ENCODE measurements at places on chromosomes 5 and 9. TPM values are rescaled to one million over a fixed set of nuclear protein-coding genes. Genes with fewer than 3 reads are reported as not detected.

The JMY gene
- 7.8 TPM for total RNA-seq

- DNase-seq = no peak
Observed at GRCh38 chr5:10946050-10946449, 185.0 kb upstream of the DAP start.

DNA sequence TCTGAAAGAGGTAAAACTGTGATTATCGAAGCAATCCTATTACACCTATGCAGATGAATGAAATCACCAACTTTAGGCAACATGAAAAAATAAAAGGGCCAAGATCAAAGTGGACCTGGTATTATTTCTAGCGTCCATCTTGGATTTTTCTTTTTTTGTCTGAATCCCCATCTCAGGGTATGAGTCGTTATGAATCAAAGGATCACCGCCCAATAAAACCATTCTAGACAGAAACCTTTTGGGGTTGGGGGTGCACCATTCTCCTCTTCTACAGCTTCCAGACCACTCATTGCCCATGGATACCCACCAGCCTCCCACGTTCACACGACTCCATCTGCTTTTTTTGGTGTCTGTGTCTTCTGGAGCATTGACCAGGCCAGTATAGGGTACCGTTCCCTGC, 33.4 kb downstream of the MAP1B start:
- DNase-seq = no peak

- peak; percentile 66 for DNase-seq
Observed at GRCh38 chr9:127545196-127546124, 66.6 kb upstream of the STXBP1 start.

DNA sequence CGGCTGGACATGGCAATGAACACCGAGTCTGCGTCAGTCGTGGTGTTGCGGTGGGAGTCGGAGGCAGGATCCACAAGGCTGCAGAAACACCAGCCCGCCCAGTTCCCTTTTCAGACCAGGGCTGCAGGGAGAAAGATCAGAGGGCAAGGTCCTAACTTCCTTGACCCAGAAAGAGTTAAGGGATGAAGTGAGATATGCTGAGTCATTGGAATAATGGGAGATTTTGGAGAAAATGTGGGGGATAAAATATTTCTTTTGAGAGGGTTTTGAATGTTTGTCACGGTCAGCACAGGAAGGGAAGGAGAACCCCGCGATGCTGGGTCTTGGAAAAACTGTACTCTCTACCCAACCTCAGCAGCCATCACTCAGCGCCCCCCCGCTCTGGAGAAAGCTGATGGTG, 416.0 kb downstream of the ICE1 start:
- no peak for DNase-seq

The ISCA1 gene
- total RNA-seq = 26.6 TPM

DNA sequence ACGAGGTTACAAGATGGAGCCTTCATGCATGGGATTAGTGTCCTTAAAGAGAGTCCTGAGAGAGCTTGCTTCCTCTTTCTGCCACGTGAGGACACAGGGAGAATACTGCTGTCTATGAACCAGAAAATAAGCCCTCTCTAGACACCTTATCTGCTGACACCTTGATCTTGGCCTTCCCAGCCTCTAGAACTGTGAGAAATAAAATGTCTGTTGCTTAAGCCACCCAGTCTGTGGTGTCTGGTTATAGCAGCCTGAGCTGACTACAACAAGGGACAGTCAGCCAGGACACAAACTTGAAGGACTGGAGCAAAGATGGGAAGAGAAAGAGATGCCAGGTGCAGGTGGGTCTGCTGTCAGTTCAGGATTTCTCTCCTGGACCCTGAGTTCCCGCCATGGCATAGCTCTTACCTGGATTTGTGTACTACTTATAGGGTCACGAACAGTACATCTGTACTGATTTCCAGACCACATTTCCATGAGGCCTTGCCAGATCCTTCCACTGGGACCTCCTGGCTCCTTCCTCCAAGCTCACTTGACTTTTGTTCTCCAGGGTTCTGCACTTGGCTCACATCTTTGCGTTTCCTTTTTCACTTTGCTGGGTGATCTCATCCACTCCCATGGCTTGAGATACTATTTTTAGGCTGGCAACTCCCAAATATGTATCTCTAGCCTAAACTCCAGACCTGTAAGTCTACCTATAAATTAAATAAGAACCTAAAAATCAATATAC, 44.9 kb upstream of the LIFR start:
- no peak for DNase-seq

The PCDHB6 gene
- total RNA-seq = 0.32 TPM

- peak; percentile 93 for DNase-seq
Observed at GRCh38 chr9:127955294-127956015, 17.8 kb upstream of the DPM2 start.

The GDA gene
- total RNA-seq = 89.9 TPM

DNA sequence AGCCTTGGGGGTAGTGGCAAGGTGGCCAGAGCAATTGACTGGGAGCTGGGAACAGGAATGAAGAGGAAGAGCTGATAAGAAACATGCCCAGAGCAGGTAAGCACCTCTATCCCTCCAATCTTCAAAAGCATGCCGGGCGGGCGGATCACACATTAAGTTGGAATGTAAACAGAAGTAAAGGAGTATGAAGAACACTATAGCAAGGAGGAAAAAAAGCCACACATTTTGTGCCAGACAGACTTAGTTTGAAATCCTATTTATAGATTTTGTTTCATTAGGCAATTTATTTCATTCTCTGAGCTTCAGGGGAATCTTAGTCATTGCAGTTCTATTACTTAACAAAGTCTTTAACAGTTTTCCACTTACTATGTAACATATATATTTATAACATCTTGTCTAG, 173.9 kb upstream of the TNC start:
- peak; percentile 84 for DNase-seq

GRCh38 chr5:126641387-126641786, 40.6 kb downstream of the PHAX start:
- no peak for DNase-seq

The SPINK6 gene
- not detected for total RNA-seq

The SHC3 gene
- total RNA-seq = 1.3 TPM

The RNF208 gene
- total RNA-seq = 2.3 TPM

DNA sequence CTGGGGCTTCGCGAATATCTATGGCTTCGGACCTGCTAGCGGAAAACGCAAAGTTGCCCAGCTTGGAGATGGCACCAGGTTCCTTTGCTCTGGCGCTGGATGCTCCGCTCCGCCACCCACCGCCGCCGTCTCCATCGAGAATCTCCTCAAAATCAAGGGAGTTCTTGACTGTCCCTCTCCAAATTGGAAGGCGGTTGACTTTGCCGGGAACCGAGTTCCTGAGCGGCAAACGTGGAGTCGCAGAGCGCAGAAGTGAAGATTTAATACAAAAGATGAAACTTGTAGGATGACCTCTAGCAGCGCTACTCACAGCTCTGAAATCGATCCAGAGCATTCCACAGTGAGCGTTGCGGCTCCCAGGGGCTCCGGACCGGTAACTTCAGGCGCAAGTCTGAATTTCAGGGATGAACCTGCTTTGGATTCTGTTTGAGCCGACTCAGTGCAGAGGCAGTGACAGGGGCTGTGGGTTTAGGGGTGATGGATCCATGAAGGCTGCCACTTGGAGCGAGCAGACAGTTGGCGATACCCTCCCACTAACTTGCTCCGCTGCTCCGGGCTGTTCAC, 1641.5 kb upstream of the C9orf72 start:
- DNase-seq = no peak

DNA sequence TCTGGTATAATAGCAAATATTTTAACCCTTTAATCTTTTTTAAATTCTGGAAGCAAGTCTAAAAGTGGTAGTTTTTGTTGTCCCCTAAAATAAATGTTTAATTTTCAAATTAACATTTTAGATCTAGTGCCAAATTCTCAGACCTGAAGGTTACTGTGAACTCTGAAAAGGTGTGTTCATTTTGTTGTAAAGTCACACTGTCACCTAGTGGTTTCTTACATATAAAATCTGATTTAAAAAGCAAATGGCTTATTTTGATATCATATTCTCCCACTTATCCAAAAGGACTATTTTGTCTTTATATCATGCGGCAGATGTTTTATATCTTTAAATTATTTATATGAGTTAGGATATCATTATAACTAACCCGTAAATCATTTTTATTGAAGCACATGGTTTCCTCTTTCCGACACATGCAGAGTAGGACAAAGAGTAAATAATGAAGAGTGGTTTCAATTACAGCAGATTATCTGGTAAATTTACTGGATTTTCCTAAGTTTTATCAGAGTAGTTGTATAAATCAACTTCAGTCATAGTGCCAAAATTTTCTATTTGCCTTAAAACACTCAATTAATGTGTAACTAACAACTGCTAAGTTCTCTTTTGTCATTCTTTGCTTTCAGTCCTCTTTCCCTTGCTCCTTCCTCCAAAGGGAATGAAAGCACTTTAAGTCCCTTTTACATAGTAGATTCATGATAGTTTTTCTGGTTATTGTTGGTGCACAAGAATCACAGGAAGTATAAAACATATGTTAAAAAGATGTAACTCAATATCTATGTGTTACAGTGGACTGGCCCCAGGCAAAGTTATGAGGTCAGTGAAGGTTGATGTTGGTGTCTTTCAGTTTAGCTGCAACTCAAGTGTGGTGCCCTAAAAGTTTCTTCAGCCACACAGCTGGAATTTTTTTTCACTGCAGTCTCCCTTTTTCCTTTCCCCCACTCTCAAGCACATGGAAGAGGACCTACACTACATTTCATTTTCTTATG, 189.6 kb downstream of the COX7C start:
- DNase-seq = no peak

DNA sequence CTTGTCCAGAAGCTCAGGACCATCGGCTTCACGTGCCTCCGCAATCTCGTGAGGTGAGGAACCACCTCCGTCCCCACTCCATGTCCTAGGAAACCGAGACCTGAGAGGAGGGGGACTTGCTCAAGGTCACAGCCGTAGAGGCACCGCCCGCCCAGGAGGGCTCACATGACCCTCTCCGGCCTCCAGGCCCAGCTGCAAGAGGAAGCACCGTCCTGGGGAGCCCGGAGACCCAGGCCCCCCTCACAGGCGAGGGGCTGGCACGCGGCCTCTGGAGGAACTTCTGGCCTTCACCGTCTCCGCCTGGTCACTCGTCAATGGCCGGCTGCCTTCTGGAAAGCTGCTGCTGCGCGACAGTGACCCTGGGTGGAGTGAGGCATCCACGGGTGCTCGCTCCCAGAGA, 24.2 kb downstream of the FAM78A start:
- no peak for DNase-seq

The MYMK gene
- total RNA-seq = not detected

DNA sequence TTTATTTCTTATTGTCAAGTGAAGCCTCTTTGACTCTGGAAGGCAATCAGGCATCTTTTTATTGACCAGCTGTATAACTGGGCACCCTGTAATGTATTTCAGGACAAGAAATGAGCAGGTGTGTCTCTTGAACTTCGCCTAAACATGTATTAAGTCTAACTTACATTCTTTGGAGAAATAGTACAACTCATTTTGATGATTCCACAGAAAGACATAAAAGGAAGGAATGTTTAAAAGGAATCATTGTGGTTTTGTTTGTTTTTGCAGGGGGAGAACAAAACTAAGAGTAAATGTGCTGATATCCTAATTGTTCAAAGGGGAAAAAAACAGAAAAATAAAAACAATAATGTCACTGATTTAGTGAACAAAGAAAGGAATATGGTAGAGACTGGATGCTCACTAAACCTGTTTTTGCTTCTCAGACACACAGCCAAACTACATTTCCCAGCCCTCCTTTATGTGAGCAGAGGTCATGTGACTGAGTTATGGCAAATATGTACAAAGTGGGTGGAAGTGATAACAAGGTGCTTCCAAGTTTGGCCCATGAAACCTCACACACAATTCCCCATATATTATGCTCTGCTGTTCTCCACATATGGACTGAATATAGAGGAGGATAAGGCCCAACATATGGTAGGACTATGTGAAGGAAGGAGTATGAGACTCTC, 150.6 kb upstream of the ACOT12 start:
- DNase-seq = no peak

DNA sequence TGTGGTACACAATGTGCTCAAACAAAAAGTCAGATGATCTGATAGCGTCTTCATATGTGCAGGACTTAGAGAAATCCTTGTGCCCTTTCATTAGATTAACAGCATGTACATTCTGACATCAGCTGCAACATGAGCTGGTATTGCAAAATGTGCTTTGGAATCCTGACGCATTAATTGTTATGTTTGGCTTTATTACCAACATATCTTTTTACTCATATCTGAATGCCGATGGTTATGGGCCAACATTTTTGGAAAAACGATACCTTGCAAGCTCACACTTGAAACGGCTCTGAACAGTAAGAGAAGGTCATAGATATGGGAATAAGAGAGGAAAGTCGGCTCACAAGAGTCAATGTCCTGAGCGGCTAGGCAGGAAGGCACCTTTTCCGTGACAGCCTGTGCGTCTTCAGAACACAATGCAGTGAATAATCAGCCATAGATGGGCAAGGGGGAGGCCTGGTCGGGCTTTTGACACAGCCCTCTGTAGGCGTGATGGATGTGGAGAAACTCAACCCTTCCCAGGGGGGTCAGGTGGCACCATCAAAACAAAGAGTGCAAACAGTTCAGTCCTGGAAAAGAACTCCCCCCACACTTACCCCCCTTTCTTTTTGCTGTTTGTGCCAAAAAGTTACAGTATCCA, 36.4 kb upstream of the GAS1 start:
- no peak for DNase-seq

DNA sequence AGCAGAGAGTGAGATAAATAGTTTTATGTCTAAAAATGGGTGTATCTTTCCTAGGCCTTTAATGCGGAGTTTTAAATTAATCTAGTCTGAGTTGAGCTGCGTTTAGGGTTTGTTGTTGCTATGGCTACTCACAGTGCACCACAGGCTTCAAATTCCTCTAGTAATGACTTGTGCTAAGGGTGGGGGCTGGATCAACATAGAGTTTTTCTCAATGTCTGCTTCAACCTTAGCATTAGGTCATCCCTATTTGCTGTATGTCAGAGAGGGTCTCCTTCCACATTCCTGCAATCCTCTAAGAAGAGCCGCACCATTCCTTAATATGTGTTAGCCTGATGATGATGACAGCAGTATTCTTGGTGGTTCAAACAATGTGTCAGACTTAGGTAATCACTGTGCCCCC, 465.6 kb upstream of the KIF2A start:
- DNase-seq = no peak

The LYRM7 gene
- 14.6 TPM for total RNA-seq

GRCh38 chr5:77073667-77074066, 13.4 kb downstream of the ZBED3 start:
- no peak for DNase-seq

DNA sequence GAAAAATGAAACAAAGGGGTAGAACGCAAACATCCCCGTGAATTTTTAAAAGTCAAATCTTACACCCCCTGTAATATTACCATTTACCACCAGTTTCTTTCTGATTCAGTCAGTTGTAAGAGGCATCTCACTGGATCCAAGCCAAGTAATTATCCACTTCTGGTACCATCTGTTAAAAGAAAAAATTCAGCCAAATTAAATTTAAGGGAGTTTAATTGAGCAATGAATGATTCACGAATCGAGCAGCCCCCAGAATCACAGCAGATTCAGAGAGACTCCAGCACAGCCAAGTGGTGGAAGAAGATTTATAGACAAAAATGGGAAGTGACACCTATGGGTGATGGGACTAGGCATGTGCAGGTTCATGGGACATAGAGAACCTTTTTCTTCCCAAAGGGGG, 29.9 kb upstream of the MTMR12 start:
- no peak for DNase-seq

The NACC2 gene
- total RNA-seq = 26.1 TPM

- no peak for DNase-seq
Observed at GRCh38 chr5:72555871-72556270, 48.7 kb upstream of the ZNF366 start.

The UBAP1 gene
- 34.3 TPM for total RNA-seq
